ENCODE measurements at places on chromosomes 13 and 19.

- DNase-seq: no peak
Observed at GRCh38 chr13:27834095-27834494, 41.8 kb downstream of the GSX1 start.

DNA sequence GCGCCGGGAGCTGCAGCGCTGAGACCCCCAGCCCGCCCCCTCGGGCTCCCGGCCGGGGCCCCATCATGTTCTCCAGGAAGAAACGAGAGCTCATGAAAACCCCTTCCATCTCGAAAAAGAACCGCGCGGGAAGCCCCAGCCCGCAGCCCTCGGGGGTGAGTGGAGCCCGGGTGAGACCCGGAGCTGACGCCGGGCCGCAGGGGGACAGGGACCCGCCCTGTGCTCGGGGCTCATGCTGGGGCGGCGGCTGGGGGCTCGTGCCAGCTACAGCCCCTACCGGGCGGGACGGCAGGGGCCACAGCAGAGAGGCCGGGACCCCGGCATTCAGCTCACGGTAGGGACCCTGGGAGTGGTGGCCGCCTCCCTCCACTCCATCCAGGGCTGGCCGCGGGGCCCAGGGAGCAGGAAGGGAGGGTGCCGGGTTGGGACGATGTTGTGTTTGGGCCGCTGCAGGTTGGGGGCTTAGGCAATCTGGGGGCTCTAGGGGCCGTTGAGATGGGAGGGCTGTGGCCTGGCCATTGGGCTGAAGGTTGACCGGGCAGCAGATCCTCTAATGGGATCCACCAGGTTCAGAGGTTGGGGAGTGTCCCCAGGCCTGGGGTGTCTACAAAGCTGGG is 482 bp downstream of the ARHGAP45 start:
- peak; percentile 50 for DNase-seq

DNA sequence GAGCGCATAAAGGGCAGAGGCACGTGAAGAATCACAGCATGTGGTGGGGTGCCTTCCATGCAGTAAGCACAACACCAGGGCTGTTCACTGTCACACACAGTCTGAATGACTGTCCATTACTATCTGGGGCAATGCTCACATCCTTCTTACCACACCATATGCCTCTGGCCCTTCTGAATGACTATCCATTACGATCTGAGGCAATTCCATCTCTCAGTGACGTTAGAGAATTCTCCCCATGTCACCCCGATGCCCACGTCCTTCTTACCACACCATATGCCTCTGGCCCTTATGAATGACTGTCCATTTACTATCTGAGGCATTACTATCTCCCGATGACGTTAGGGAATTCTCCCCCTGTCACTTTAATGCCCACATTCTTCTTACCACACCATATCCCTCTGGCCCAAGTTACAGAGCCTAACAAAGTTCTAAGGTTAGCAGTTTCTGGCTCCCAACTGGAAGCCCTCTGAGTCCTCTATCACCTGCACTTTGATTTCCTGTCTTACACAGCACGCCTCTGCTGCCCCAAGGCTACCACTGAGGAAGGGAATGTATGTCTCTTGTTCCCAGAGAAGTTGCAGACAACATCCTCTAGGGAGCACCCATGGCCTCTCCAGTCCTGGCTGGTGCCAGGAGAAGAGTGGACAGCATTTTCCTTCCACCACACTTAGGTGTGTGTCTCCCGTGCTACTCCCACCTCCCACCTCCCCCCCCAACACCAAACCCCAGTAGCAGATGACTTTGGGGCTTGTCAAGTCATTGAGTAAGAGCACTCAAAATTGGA is 154.8 kb downstream of the COG6 start:
- no peak for DNase-seq

DNA sequence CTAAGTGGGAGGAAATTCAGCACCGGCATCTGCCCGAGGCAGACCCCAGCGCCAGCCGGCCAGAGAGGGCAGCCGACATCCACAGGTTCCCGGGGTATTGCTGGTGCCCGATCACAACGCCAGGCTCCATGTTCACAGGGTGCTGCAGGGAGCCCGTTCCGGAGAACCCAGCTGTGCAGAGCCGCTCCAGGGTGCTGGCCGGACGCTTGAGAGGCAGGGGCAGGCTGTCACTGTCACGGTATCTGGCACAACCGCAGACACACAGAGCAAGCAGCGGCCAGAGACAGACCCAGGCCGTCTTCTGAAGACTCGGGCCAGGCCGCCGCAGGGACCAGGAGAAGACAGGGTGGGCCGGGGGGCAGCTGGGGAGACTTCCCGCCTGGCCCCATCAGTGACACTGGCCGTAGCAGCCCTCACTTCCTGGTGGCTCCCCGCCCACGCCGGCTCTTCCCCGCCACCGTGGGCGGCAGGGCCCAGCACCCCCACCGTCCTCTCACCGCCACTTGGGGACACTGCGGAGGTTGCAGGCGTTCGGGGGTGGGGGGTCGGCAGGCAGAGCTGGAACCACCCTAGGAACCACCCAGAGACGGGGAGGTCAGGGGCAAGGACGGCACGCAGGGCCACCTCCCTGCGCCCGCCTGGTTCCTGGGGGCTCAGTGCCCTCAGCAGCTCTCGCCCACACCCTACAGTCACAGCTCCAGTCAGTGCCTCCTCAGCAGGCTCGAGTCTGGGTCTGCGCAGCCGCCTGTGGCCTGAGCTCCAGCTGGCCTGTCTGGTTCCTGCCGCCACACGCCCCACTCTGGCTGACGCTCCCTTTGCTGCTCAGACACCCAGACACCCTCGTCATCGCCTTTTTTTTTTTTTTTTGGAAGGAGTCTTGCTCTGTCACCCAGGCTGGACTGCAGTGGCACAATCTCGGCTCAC is 3.8 kb downstream of the RNF126 start:
- no peak for DNase-seq

GRCh38 chr19:42424345-42424707 is 2.9 kb downstream of the LIPE start:
- no peak for DNase-seq

DNA sequence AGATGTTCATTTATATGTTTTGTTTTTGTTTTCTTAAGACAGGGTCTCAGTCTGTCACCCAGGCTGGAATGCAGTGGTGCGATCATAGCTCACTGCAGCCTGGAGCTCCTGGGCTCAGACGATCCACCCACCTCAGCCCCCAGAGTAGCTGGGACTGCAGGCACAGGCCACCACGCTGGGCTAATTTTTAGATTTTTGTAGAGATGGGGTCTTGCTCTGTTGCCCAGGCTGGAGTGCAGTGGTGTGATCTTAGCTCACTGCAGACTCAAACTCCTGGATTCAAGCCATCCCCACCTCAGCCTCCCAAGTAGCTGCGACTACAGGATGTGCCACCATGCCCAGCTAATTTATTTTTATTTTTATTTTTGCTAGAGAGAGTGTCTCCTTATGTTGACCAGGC is 45.7 kb downstream of the NFIC start:
- no peak for DNase-seq

DNA sequence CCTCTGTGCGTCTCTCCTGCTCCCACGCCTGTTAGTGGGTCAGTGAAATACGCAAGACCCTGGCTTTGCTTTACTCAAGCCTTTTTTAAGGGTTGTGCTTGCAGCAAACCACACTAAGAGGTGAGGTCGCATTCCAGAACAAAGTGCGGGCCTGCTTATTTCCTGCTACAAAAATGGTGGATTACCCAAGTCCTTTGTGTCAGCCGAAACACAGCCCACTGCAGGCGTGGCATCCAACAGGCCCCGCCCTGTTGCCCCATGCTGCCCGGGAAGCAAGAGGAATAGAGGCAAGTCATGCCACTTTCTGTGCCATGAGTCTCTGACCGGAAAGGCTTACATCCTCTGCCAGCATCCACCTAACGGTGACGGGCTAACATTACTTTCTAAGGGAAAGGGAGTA is 7.7 kb upstream of the IRS2 start:
- DNase-seq: no peak
